ENCODE measurements at places on chromosomes 2 and 18.
A peak's percentile ranks its signal among the peaks of the same experiment; 100 is the strongest.

DNA sequence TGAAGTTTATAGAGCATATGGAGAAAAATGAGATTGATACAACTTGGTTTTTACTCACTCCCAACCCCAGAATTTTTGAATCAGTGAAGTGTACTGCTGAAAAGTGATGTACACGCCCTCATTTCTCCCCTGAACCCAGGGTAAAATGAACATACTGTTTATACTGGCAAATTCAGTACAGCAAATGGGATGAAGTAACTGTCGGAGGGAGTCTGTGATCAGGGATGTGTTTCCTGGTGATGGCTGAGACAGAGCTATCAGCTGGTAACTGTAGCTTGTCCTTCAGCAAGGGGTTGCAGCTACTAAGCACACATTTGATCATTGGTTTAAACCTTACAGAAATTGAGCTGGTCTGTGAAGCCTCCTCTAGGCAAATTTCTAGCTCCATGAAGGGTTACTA, 191.6 kb downstream of the PTPRM start:
- no peak for DNase-seq

- no peak for DNase-seq
These were observed 197.1 kb downstream of the ALK start for GRCh38 chr2:29724282-29724681.

- DNase-seq = no peak
These were observed 429 bp downstream of the C2orf76 start for GRCh38 chr2:119366161-119366648.

DNA sequence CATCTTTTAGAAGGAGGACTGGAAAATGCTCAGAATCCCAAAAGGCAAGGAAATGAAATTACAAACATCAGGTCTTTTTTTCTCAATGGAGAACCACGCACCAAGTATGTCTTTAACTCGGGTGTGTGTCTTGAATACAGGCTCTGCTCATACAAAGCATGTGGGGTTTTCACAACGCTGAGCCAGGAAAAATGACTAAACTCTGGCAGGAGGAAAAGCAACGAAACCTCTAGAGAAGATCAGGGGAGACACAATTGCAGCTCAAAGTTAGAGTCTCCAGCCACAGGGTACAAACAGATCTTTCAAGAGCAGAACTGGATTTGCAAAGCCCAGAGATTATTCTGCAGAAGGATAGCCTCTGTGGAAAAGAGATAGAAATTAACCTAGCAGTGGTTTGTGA, 42.8 kb upstream of the TPO start:
- no peak for DNase-seq

GRCh38 chr2:71822463-71822862, 325.2 kb downstream of the CYP26B1 start:
- no peak for DNase-seq

DNA sequence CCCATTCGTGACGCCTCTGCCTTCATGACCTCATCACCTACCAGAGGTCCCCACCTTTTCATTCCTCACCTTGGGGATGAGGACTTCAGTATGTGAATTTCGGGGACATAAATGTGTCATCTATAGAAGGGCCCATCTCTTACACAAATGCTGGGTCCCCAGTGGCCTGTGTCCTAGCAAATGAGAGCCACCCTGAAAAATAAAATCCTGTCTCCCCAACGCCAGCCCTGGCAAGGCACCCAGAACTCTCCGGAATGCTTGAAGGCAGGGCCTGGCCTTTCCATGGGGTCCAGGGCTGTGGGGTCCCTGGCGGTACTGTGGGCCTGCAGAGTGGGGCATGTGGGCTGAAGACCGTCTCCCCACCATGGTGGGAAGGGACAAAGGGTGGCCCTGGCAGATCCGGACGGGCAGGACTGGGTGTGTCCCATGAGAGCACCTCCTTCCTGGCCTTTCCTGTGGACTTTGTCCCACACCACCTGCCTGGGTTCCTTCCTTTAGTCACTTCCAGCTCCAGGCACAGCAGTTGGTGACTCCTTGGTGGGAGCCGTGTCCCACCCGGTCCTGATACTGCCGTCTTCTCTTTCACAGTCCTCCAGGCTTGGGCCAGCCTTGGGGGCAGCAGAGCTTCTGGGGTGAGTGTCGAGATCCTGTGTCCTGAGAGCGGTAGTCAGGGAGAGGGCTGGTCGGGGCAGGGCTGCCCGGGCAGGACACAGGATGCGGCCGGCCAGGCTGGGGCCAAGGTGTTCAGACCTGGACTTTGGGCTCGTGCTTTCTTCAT, 18.6 kb downstream of the CAPN10 start:
- DNase-seq = no peak

- no peak for DNase-seq
These were observed 148.6 kb downstream of the LRATD1 start for GRCh38 chr2:14781142-14781541.

DNA sequence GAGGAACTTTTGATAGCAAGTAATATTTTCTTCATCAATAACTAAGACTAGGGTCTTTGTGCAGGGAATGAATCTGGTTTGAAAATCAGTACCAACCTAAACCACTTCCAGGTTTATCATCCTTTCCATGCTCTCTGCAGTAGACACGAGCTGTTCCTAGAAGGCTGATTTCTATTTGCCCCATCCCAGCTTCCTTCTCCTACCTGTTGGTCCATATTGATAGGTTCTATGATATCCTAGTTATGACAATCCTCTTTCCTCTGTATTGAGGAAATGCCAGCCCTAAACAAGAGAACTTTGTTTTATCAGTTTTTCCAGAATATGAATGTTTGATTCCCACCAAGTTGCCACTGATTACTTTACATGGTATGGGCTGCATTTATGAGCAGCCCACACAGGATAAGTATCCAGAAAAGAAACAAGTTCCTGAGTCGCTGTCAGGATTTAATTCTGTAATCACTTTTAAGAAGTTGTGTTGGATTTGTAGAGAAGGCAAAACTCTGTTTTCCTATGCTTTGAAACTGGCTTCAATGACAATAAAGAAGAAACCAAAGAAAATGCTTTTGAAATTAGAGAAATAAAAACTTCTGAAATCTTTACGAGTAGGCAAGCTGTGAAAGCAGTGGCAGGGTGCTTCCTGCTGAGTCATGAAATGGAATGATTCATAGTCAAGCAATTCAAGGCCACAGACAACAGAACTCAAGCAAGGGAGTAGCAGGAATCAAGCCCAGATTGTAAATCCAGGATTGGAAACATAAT, 37.3 kb upstream of the TANK start:
- peak; percentile 69 for DNase-seq

DNA sequence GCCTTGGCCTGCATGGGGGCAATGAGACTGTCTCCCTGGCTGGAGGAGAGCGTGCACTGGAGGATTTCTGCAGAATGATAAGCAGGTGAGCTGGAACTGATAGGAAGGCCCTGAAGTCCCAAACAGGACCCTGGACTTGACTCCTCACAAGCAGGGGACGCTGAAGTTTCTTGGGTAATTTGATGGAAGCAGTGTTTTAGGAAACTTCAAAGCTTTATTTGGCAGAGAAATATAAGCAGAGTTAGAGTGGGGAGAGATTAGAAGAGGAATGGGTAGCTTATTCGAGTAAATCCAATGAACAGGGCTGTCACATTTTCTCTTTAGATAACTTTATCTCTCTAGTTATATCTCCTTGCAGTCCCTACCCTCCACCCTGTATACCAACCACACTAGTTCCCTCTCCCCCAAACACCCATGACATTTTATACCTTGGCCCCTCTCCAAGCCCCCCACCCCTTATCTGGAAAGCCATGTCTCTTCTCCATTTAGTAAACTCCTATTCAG, 73.6 kb upstream of the IGFBP5 start:
- no peak for DNase-seq

- DNase-seq = no peak
These were observed 29.8 kb downstream of the BABAM2 start for GRCh38 chr2:27920148-27920885.

DNA sequence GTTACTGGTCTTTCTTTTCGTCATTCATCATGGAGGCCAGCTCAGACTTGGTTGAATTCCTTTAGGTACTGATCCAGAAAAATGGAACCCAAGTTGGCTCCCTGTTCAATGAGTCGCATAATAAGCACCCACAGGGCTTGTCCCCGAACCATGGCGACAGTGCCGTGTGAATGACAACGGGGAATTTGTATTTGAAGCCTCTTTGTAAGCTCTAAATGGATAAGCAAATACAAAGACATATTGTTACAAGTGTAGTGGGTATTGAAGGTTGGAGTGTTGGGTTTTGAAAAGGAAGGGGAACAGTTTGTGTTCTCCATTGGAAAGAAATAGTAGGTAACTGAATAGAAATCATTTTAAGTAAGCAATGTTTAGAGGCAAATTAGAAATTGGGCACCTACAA, 288.9 kb downstream of the SLC4A3 start:
- DNase-seq = no peak

DNA sequence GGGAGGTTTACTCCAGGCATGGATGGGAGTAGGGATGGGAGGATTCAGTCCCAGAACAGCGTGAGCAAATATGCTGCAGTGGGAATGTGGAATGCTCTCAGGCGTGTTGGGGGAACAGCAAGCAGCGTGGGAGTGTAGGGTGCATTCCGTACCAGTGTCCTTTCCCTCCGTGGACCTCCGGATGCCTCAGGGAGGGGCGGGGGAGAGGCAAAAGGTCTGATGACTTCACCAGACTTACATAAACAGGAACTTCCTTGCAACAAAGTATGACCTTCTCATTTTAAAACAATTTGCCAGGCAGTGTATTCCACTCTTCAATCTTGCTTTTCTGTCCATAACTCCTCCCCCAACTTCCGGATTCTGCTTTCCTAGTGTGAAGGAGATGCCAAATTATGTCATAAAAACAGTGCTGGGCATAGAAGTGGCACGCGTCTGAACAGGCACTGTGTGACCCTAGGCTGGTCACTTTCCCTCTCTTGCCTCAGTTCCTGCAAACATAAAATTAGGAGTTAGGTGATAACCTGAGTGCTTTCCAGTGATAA, 36.9 kb downstream of the RPL37A start:
- no peak for DNase-seq

DNA sequence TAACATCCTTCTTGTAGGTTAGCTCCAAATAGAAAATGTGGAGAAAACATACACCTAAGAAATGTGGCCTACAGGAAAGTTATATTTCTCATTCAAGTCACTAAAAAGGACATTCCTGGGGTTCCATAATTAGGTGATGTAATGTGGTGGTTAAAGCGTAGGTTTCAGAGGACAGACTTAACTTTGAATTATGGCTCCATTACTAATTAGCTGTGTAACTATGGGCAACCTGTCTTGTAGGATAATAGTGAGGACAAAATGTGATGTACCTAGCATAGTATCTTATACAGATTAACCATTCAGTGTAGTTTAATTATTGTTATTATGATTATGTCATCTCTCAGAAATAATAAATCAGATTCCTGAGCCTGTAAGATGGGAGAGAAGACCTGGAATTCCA, 602.5 kb downstream of the TSN start:
- DNase-seq = no peak

- DNase-seq = no peak
These were observed 54.4 kb downstream of the XRCC5 start for GRCh38 chr2:216163518-216163917.

- no peak for DNase-seq
These were observed 122.6 kb downstream of the GBX2 start for GRCh38 chr2:236045251-236046235.

DNA sequence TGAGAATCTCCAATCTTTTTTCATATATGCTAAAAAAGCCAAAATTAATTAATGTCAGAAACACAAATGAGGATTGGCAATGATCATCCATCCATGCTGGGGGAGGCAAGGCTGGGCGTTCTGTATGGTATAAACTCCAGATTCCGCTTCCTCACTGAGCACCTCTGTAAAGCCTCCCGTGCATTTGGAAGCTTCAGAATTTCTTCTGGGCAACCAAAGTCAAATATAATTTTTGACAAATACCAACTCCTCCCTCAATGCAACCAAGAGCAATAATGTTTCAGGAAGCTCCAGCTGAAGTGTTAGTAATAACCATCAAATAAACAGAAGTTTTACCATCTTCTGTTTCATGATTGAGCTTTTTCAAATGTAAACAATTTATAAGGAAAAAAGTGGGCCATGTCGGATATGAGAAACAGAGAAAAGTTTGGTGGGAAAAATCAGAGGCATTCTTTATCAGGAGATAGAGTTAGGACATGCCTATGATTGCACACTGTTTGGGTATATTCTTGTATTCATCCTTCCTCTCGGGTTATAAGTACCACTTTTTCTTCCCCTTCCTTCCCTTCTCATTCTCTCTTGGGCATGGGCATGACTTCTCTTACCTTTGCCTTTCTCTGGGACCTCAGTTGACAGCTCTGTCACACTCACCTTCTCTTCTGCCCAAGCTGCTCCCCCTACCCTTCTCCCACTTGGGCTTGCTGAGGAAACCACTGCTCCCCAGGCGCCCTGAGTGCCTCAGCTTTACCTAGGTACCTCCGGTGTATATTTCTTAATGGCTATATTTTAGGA, 149.5 kb upstream of the ZEB2 start:
- DNase-seq = no peak

DNA sequence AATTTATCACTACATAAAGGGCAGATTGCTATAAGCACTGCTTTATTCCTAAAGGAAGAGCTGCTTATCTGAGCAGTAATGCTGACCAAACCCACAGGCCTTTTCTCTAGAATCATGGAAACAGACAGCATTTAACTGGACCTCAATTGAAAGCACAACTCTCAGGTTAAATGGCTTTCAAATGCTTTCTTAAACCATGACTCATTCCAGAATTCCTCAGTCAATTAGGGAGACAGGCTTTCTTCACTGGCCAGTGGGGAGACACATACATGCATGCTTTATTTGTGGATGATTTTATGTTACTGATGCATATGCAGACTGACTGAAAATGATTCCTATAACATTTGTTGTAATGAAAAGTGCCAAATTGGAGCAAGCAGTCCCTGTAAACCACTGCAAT, 114.6 kb downstream of the ACVR1 start:
- no peak for DNase-seq

Data from activated CD4-positive, alpha-beta T cell treated with anti-CD3 and anti-CD28 coated beads, Interleukin-2, amount 10 ng/mL, durations not matched to agents 24 days and 14 days (primary cell).